GM03348 (cell line): ENCODE measurements at places on chromosomes 13 and 19.

GRCh38 chr13:40337651-40338050 is 328.8 kb downstream of the FOXO1 start:
- no peak for DNase-seq

DNA sequence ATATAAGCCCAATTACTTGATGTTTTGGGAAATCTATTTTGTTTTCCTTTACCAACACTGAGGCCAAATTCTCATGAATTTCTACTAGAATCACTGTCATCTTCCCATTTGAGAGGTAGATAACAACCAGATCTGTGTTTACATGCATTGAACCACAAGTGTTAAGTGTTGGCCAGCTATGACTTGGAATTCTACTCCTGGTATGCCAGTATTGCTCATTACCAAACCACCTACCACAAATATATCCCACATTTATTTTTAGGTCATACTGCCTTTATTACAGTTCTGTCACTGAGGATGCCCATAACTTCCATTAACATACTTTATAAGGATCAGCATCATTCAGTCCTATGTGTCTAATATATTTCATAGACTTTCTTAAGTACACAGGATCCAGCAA is 328.9 kb downstream of the DIAPH3 start:
- peak; percentile 31 for DNase-seq

DNA sequence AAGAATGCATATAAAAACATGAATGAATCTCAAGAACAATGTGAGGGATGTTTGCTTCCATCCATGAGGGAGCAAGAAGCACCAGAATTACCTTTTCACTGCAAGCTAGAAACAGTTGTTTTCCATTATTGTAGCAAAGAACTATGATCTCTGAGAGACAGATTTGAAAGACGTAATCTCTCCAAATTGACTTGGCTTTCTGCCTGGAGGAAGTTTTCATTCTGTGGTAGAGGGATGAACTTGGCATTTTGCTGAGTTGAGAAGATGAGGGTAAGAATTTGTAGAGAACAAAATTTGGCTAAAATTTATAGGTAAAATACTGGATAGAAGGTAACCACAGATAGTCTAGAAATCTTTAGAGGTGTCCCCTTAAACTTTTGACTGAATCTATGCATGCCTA is 496.8 kb downstream of the TDRD3 start:
- no peak for DNase-seq

- DNase-seq = no peak
These were observed 99.8 kb downstream of the CRYL1 start for GRCh38 chr13:20425819-20426219.

- no peak for DNase-seq
These were observed 110.4 kb upstream of the SOX1 start for GRCh38 chr13:111956261-111957151.

- DNase-seq = no peak
These were observed 261.3 kb downstream of the FOXO1 start for GRCh38 chr13:40404967-40405716.

- DNase-seq = no peak
These were observed 36.7 kb downstream of the FRY start for GRCh38 chr13:32068255-32068654.

DNA sequence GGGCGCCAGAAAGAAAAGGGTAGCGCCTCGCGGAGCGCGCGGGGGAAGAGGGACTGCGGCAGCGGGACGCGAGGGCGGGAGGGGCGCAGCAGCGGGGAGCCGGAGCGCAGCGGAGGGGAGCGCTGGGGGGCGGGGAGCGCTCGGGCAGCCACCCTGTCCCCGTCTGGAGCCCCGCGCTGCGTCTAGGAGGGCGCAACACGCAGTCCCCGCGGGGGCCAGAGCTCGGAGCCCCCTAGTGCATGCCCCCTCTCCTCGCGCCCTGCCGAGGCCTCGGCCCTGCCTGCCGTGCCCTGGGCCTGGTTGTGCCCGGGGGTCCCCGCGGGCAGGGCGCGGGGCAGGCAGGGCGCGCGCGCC is 37.9 kb downstream of the SOX1 start:
- no peak for DNase-seq
